ENCODE measurements at places on chromosomes 4 and X.

- no peak for DNase-seq
Measured at GRCh38 chr4:85644061-85644460, 169.1 kb downstream of the ARHGAP24 start.

GRCh38 chr4:122635205-122635604 lies 14.3 kb upstream of the IL21 start:
- DNase-seq: no peak

GRCh38 chr4:94746746-94747145 lies 11.0 kb upstream of the BMPR1B start:
- DNase-seq: no peak

DNA sequence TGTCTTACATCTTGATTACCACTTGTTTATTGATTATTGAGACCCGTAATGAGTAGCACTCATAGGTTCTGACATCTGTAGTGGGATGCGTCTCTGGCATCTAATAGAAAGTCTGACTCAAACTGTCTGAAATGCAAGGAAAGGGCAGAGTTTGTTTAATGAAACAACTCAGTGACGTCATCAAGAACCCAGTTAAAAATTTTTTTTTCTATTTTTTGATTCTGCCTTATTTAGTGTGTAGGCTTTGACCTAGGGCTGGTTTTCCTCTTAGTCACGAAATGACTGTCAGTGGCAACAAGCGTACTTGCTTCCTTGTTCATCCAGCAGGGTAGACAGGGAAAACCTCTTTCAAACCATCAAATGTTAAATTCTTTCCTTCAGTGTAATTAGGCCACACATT lies 3.1 kb upstream of the CDKL5 start:
- no peak for DNase-seq

GRCh38 chrX:17597836-17598439 lies 139.4 kb upstream of the SCML1 start:
- no peak for DNase-seq

DNA sequence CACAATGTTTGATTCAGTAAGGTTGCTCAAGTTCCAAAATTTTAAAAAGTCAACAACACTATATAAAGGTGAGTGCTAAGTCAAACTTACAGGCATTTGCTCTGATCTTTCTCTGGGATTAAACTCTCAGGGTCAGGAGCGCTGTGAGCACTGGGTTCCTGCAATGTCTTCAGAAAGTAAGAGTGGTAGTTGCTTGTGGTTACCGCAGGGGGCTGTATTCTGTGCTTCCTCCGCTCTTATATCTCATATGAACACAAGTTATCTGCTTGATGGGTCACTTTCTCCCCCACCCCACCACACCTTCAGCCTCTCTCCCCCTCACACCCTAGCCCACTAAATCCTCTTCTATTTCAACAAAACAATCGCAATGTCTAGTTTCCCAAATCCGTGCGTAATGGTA lies 116.4 kb upstream of the IGSF1 start:
- DNase-seq: no peak

GRCh38 chr4:181372014-181372413 lies 871.2 kb upstream of the TENM3 start:
- no peak for DNase-seq

DNA sequence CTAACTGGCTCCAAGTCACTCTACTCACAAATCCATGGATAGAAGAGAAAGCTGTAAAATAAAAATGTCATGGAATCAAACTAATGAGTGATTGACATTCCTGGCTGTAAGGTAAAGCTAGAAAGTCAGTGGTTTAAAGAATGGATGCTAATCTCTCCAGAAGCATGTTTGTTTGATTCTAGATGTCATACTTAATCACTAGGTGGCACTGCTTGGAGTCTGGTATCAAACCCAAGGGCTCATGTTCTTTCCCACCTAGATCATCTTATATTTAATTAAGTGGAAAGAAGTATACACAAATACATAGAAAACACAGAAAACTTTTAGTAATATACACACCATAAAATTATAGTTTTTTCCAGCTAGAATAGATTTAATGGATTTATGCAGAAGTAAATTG lies 2666.6 kb downstream of the PCDH7 start:
- no peak for DNase-seq

GRCh38 chr4:167786504-167786903 lies 305.8 kb upstream of the ANXA10 start:
- no peak for DNase-seq

DNA sequence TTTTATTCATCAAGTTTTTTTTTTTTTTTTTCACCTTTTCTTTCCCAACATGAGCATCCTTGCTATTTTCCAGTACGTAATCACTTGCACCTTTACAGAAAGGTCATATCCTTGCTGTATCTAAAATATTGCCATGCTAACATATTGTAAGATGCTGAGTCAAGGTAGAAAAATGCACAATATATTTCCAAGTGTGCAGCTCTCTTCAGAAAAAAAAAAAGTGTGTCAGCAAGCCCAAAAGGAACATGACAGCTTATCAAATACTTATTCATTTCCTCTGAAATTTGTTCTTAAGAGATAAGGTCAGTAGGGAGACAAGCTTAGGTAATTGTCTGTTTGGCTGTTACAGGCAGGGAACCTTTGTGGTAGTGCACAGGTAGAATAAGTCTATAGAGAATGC lies 27.0 kb downstream of the SH2D1A start:
- DNase-seq: no peak

- no peak for DNase-seq
Measured at GRCh38 chrX:152810403-152810802, 20.2 kb downstream of the CETN2 start.

DNA sequence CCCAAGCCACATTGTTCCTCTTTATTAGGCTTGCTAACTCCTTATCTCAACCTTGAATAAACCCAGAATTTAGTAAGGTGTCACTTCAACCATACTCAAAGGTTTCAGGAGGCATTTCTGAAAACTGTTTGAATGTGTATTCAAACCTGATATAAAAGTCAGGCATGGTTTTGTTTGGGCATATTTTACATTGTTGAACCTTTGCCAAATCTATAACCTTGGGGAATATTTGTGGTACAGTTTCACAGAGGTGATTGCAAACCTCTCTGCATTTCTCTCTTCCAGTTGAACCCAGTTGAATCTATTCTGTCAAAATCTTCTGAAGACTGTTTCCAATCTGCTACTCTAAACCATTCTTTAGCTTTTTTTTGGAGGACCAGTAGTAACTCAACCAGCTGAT lies 409.0 kb downstream of the TECRL start:
- DNase-seq: no peak

DNA sequence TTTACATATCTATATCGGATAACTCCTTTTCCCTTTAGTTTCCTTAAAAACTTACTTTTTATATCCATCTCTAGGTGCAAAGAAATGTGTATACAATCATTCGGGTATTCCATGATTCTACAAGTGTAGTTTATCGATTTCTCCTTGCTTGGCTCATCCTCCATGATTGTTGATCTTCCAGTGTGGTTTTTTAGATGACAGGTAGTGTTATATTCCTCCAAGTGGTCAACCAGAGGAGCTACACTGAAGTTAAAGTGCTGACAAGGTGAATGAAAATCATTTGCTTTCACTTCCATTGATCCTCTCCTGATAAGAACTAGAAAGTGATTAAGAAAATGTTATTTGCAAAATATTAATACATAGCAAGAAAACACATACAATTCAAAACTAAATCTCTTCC lies 38.5 kb downstream of the TMEM156 start:
- no peak for DNase-seq

GRCh38 chr4:108766058-108766457 lies 3.2 kb upstream of the ETNPPL start:
- DNase-seq: no peak

- DNase-seq: no peak
Measured at GRCh38 chr4:20428436-20429160, 176.9 kb downstream of the SLIT2 start.

- DNase-seq: no peak
Measured at GRCh38 chr4:62077406-62077805, 877.3 kb downstream of the ADGRL3 start.

GRCh38 chr4:161767116-161767515 lies 396.7 kb downstream of the FSTL5 start:
- DNase-seq: no peak

GRCh38 chrX:3191796-3192195 lies 150.5 kb downstream of the ARSF start:
- DNase-seq: no peak

- DNase-seq: no peak
Measured at GRCh38 chr4:8353912-8354453, 84.4 kb downstream of the HTRA3 start.
